Foreskin fibroblast (primary cell): ENCODE measurements at places on chromosomes 13 and 19.
A peak's percentile ranks its signal among the peaks of the same experiment; 100 is the strongest.

- no peak for DNase-seq
Measured at GRCh38 chr19:13153569-13154240, 3.5 kb downstream of the IER2 start.

DNA sequence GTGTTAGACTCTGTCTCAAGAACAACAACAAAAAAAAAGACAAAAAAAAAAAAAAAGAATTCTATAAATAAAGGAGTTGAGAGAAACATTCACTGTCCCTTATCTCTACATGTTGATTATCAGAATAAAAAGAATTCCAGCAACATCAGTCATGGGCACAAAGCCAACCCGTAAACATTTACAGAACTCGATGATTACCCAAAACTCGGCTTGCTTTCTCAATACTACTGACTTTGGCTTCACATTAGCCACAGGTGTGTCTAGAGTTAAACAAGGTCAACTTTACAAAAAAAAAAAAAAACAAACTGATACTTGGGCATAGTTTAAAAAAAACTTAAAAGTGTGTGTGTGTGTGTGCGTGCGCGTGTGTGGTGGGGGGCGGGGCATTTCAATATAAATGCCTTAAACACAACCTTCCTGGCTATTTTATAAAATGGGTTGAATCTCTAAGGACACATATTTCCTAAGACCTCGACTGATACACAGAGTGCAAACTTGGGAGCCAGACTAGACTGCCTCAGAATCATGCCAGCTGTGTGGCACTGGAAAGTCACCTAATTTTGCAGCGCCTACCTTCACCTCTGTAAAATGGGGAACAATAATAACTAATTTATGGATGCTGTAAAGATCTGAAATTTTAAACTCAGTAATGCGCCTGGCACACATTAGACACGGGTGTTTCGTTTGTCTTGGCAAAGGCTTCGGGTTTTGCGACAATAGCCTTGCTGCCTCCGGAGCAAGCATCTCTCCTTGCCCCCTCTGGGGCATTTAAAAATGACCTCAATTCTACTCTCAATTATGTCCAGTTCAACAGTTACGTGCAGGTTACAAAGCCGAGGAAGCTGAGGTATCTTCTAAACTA is 922 bp downstream of the EBPL start:
- peak; percentile 47 for DNase-seq

DNA sequence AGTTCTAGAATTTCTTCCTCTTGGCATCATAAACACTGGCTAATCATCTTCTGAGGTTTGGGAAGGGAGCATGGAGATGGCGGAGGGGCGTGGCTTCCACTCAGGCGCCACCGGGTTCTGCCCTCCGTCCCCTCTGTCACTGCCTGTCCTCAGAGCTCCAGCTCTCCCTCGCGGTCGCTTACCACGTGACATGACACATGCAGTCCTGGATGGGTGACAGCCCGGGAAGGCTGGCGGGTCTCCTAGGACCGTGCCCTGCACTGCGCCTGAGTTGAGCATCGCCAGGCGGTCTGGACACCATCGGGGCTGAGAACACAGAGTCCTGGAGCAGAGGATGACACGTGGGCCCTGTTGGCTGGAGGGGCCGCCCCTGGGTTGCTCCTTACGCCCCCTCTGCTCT is 123.3 kb downstream of the RAB20 start:
- no peak for DNase-seq

DNA sequence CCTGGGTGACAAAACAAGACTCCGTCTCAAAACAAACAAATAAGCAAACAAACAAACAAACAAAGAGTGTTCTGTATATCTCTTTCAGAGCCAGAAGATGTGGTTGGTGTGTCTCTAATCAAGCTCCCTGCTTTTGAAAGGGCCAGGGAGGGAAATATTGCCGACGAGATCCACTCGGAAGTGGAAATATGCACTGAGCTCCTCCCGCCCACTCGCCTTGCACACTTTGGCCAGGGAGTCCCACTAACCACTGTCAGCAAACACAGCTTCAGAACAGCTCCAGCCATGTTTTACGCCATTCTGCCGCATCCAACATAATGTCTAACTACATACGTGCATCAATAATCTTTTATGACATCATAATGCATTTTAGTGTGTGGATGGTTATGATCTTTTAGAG is 155.5 kb upstream of the VSTM2B start:
- no peak for DNase-seq

GRCh38 chr19:798415-799075 is 1.3 kb downstream of the PTBP1 start:
- DNase-seq: peak; percentile 37

GRCh38 chr19:1386945-1387683 is 3.4 kb downstream of the NDUFS7 start:
- DNase-seq: no peak

DNA sequence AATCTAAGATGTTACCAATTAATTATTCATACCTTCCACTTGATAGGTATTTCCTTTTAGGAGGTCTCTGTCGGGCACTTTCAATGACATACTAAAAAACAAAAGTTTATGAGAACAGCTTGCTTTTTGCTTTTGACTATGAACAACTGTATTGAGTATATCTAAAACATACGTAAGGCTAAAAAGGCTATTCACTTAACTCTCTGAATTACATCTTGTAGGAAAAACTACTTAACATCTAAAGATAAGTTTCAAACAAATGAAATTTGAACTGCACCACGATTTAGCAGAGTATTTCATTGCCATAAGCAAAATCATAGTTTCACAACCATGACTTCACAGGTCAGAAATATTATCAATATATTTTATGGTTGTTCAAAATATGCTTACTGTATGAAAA is 11.6 kb downstream of the SUPT20H start:
- no peak for DNase-seq

- DNase-seq: no peak
Measured at GRCh38 chr13:69955271-69955670, 152.4 kb upstream of the ATXN8OS start.

DNA sequence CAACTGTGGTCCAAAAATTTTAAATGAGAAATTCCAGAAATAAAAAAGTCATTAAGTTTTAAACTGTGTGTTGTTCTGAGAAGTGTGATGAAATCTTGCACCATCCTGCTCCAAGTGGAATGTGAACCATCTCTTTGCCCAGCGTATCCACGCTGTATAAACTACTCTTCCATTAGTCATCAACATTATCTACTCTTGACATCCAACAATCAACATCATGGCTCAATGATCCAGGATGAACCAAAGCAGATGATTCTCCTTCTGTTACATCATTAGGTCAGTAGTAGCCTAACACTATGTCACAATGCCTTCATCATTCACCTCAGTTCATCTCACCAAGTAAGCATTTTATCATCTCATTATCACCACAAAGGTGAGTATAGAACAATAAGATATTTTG is 55.3 kb downstream of the SUCLA2 start:
- DNase-seq: no peak

DNA sequence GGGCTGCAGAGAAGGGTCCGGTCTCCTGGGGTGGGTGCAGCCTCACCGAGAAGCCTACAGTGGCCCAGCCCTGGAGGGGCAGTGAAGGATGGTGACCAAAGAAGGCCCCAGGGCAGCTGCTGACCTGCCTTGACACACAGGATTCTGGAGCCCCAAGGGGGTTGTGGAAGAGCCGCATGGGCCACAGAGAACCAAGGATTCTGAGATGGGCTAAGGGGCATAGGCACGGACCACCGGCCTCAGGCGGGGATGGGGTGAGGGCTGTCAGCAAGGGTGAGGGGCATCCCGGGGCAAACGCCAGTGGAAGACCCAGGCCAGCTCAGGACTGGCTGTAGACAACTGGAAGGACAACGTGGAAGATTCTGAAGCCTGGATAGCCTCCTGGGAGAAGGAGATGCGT is 151.6 kb downstream of the TEX29 start:
- no peak for DNase-seq

GRCh38 chr13:95676105-95676761 is 706 bp upstream of the DNAJC3 start:
- DNase-seq: peak; percentile 11

GRCh38 chr13:97538203-97538602 is 104.2 kb downstream of the RAP2A start:
- no peak for DNase-seq

DNA sequence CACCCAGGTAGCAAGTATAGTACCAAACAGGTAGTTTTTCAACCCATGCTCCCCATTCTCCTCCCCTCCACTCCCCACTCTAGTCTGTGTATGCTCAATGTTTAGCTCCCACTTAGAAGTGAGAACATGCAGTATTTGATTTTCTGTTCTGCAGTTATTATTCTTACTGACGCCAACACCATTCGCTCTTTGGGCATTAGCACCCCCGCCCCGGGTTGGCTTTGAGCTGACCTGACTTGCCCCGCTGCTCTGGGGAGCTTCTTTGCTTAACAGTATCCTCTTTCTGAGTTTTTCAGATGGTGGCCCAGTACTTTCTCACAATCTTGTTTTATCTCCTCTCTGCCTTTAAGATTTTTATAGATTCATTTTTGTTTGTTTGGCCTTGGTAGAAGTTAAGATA is 138.7 kb downstream of the CRYL1 start:
- no peak for DNase-seq

DNA sequence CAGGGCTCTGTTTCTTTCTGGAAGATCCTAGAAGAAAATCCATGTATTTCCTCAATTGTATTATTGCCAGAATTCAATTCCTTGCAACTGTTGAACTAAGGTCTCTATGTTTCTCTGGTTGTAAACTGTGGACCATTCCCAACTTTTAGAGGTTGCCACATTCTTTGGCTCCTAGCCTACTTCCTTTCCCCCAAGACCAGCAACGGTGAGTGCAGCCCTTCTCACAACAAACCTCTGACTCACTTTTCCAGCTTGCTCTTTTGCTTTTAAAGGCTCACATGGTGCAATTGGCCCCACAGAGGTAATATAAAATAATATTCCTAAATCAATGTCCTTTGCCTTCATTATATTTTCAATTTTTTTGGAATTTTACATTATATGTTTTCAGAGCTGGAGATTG is 371.3 kb downstream of the SLITRK5 start:
- DNase-seq: no peak

DNA sequence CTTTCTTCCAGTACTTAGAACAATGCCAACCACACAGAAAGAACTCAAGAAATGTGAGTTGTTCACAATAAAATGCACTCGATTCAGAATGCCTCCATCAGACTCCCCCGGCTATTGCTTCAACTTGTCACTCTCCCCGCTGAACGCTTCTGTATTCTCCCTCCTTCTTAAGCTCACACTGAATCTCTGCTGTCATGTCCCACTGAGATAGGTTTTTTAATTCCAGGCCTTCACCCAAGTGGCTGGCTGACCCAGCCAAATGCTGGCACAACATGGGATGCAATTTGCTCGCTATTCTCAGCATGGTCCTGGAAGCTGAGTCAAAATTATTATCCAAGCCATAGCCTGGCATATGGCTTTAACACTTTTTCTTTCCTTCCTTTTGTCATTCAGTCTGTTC is 76.8 kb upstream of the SERP2 start:
- DNase-seq: no peak

GRCh38 chr13:75759531-75759930 is 123.4 kb downstream of the LMO7 start:
- no peak for DNase-seq

DNA sequence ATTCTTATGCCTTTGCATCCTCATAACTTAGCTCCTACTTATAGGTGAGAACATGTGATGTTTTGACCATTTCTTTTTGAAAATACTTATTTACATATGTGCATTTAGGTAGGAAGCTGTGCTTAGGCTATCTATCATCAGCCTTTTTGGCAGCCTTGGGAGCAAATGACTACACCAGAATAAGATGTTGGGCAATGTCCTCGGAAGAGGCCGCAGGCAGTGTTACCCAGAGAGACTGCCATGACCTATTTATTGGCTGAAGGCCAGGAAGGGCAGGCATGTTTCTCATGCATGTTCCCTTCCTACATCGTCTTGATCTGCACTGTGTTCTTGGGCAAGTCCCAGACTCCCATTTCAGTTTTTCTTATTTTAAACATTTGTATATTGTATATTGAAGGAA is 122.3 kb downstream of the B3GLCT start:
- DNase-seq: peak; percentile 71

- peak; percentile 6 for DNase-seq
Measured at GRCh38 chr13:52319876-52320275, 86.1 kb downstream of the THSD1 start.

GRCh38 chr13:100790405-100790804 is 115.8 kb upstream of the TMTC4 start:
- no peak for DNase-seq

DNA sequence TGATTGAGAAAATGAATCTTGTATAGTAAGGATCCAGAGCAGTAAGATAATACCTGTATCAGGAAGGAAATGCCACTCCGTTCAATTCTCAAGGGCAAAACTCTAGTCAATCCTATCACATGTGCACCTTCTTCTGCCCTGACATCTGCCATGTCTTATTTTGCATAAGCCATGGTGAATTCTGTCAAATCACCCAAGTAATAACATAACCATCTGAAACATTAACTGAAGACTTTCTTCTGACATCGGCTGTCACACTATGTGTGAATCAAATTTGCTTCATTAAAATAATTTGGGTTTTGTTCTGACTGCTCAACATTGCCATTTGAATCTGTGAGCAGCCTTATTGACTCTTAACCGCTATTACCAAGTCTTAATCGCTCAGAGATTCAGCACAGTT is 91.2 kb downstream of the PCDH9 start:
- DNase-seq: no peak

- DNase-seq: no peak
Measured at GRCh38 chr13:28623782-28624706, 34.9 kb upstream of the POMP start.

GRCh38 chr13:92390217-92390616 is 836.4 kb upstream of the GPC6 start:
- DNase-seq: no peak

GRCh38 chr19:32573492-32573794 is 7.5 kb upstream of the PDCD5 start:
- DNase-seq: no peak

DNA sequence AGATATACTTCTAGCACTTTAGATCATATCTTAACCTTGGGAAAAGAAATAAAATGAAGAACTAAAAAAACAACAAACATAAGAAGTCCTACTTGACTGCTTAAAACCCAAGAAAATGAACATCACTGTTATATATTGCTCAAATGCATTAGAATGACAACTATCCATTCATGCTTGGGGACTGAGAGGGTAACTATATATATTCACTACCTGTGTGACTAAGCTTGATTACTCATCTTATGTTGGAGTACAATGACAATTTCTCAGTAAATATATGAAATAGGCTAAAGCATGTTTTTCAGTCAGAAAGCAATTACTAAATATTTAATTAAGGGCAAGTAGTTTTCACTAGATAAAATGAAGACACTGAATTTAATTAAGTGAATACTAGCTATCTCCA is 40.1 kb downstream of the ZC3H13 start:
- no peak for DNase-seq

- no peak for DNase-seq
Measured at GRCh38 chr19:6743066-6743465, 3.6 kb downstream of the TRIP10 start.

DNA sequence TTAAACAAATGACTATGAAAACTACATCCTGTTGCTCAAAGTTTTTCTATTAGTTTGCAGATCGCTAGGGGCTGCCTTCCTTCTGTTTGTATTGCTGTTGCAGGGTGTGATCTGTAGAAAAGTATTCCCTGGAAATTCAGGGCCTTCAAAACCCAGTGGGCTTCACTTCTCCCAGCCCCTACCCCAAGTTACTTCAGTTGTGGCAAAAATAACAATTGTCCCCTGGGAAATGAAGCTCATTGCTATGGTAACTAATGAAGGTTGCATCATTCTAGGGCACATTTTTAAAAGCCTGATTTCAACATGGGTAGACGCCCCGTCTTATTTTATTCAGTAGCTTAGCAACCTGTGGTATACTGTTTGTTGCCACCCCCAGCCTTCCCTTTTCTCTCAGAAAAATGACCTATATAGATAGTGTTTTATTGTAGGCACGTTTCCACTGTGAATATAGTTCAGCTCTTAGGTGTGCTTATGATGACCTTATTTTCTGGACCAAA is 60.9 kb downstream of the WDFY2 start:
- peak; percentile 79 for DNase-seq
